GM12865 (cell line): ENCODE measurements at places on chromosomes 4 and X.

- DNase-seq = no peak
These were observed 17.2 kb downstream of the BTK start for GRCh38 chrX:101368800-101369199.

GRCh38 chr4:17055788-17056187, 157.3 kb upstream of the LDB2 start:
- no peak for DNase-seq

- DNase-seq = no peak
These were observed 573 bp downstream of the HTR2C start for GRCh38 chrX:114584375-114584943.

- no peak for DNase-seq
These were observed 417.7 kb downstream of the AR start for GRCh38 chrX:67961516-67961915.

- DNase-seq = peak; percentile 22
These were observed 96.0 kb upstream of the RAB40AL start for GRCh38 chrX:102840871-102841705.

- no peak for DNase-seq
These were observed 37.3 kb upstream of the MYOZ2 start for GRCh38 chr4:119098306-119098705.

- DNase-seq = no peak
These were observed 62.6 kb upstream of the KLHL13 start for GRCh38 chrX:118179161-118179560.

GRCh38 chr4:6071191-6071958, 53.1 kb upstream of the C4orf50 start:
- DNase-seq = no peak

DNA sequence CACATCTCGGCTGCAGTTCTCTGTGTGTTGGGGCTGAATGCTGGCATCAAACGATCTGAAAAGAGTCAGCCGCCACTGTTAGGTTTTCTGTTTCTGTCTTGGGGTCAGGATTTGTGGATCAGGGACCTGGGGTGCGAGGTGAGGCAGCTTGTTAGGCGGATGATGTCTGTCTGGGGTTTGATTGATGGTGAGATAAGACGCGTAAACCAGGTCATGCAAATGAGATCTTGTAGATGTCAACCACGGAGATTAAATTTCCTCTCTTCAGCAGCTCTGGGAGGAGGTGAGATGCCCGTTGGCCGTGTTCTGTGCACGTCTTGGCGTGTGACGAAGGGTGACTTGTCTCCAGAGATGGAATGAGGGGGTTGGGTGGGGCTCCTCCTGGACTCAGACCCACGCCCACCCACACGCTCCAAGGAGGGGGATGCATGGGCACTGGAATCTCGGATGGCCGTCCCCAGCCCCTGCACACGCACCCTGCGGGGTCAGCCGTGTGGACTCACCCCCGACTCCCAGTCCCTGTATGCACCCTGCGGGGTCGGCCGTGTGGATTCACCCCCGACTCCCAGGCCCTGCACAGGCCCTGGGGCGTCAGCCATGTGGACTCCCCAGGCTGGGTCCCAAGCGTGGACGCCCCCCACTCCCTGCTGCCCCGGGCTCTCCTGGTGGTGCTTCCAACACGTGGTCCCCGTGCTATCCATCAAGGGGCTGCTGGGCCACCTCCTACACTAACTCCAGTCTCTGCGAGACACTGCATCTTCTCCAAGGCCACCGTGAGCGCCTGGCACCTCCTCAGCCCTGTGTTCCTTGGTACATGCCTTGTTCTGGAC, 16.0 kb upstream of the UVSSA start:
- no peak for DNase-seq

- DNase-seq = no peak
These were observed 17.9 kb downstream of the ASMTL start for GRCh38 chrX:1434871-1435240.

DNA sequence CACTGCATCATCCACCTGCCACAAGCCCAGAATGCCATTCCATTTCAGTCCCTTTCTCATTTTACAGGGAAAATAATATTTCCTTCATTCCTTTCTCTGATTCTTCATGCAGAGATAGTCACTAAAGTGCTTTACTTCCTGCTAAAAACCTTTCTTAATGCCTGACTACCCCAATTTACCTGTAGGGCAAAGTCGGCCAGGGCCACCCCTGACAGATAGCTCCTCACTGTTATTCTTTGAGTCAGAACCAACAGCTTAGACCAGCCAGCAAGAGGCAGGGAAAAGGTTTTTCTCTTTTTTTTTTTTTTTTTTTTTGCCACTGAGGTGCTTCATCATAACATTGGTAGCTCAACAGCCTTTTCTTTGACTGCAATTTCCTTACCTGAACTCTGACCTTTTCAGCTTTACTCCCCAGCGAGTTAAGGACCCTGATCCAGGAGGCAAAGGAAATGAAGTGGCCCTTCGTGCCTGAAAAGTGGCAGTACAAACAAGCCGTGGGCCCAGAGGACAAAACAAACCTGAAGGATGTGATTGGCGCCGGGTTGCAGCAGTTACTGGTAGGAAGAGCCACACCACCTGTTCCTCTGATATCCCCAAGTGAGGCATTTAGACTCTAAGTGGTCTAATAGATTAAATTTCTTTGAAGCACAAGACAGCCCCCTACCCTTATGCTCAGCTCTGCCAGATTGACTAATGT, 85.0 kb downstream of the ALPK1 start:
- DNase-seq = no peak
